ENCODE measurements at places on chromosomes 1 and 21. TPM values are rescaled to one million over a fixed set of nuclear protein-coding genes. Genes with fewer than 3 reads are reported as not detected.

The LCE1E gene
- total RNA-seq = not detected

The FCRL1 gene
- 0.25 TPM for total RNA-seq

The SHE gene
- 0.19 TPM for total RNA-seq

The TNFRSF18 gene
- 245 TPM for total RNA-seq

The FMN2 gene
- not detected for total RNA-seq

The INSRR gene
- total RNA-seq = 0.17 TPM

The PLA2G2C gene
- total RNA-seq = 3.1 TPM

The RGS16 gene
- total RNA-seq = 73.3 TPM

The LCE1D gene
- not detected for total RNA-seq

- no peaks in the 10 kb centered on the region for H3K36me3 ChIP-seq
- H3K4me3 ChIP-seq = no peak overlapping the region
Observed at GRCh38 chr1:169989246-169989645, 85.2 kb downstream of the KIFAP3 start.

- no peak overlapping the region for H3K27ac ChIP-seq
- DNase-seq = no peak
- H3K4me1 ChIP-seq = no peaks in the 10 kb centered on the region
- no peaks in the 10 kb centered on the region for H3K36me3 ChIP-seq
- no peak overlapping the region for H3K4me3 ChIP-seq
Observed at GRCh38 chr1:17089506-17089905, 29.7 kb downstream of the PADI2 start.

GRCh38 chr1:7888248-7889081 is 35.6 kb upstream of the UTS2 start:
- no peak overlapping the region for H3K4me3 ChIP-seq
- H3K27me3 ChIP-seq = peaks cover 40% of the 10 kb centered on the region
- no peak overlapping the region for H3K27ac ChIP-seq
- DNase-seq = no peak
- no peaks in the 10 kb centered on the region for H3K4me1 ChIP-seq

- no peaks in the 10 kb centered on the region for H3K36me3 ChIP-seq
- H3K27me3 ChIP-seq = peaks cover 7% of the 10 kb centered on the region
- no peaks in the 10 kb centered on the region for H3K4me1 ChIP-seq
- H3K27ac ChIP-seq = no peak overlapping the region
- no peak overlapping the region for H3K4me3 ChIP-seq
Observed at GRCh38 chr21:26939601-26940111, 27.2 kb downstream of the ADAMTS5 start.

GRCh38 chr1:87972811-87973210 is 644.1 kb downstream of the LMO4 start:
- no peak overlapping the region for H3K4me3 ChIP-seq
- H3K36me3 ChIP-seq = no peaks in the 10 kb centered on the region
- DNase-seq = no peak
- H3K27me3 ChIP-seq = no peaks in the 10 kb centered on the region

DNA sequence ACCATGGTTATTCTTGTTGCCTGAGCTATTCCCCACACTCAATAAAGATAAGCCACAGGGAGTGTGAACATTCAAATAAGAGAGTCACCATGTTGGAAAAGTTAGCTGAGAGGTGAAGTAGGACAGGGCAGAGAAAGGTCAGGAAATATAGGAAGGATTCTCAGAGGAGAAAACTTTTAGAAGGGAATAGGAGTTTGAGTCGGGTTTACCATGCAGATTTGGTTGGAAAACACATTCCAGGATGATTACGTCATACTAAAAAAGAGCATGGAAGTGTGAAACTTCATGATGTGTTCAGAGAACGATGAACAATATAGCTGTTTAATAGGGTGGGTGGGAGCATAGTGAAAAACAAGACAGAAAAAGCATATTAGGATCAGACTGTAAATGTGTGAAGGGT is 1125.3 kb upstream of the ADGRL2 start:
- H3K27ac ChIP-seq = no peak overlapping the region
- no peaks in the 10 kb centered on the region for H3K27me3 ChIP-seq
- H3K4me1 ChIP-seq = no peaks in the 10 kb centered on the region
- H3K4me3 ChIP-seq = no peak overlapping the region
- no peak for DNase-seq
- no peaks in the 10 kb centered on the region for H3K36me3 ChIP-seq

- H3K4me3 ChIP-seq = no peak overlapping the region
- H3K27ac ChIP-seq = no peak overlapping the region
- no peaks in the 10 kb centered on the region for H3K27me3 ChIP-seq
Observed at GRCh38 chr1:203843435-203843834, 18.0 kb upstream of the SNRPE start.

DNA sequence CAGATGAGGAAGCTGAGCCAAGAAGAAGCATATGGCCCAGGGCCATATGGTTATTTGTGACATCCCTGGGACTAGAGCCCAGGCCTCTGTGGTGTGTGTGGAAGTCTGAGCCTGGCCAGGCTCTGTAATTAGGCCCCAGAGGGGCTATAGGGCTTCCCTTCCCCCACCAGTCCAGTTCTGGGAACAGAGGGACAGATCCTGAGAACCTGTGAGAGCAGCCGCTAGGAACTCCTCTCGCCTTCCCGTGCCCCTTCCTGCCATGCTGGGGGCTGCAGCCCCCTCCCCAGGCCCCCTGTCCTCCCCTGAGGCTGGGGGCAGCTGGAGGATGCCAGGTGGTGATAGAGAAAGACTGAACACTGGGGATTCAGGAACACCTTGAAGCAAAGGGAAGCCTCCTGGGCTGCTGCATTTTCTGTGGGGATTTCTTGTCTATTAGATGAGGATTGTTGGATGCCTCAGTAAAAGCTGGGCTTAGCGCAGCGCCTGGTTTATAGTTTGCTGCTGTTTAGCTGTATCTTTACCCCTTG is 33.3 kb downstream of the COQ8A start:
- H3K4me1 ChIP-seq = no peaks in the 10 kb centered on the region
- no peak for DNase-seq
- H3K27me3 ChIP-seq = no peaks in the 10 kb centered on the region

DNA sequence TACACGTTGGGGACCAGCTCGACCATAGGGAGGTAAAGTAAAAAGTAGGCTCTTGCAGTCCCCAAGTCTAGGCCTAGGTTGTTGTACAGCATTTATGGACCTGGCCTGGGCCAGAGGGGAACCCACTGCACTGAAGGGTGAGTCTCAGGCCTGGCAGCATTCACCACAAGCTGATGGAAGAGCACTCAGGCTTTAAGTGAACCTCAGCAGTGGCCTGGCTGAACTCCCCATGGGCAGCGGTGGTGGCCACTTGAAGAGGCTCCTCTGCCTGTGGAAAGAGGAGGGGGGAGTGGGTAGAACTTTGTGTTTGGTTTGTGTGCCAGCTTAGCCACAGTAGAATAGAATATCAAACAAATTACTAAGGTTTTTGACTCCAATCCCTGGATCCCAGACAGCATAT is 176.2 kb upstream of the PRMT6 start:
- H3K27ac ChIP-seq = no peak overlapping the region
- no peaks in the 10 kb centered on the region for H3K27me3 ChIP-seq
- DNase-seq = no peak
- H3K4me1 ChIP-seq = no peaks in the 10 kb centered on the region

DNA sequence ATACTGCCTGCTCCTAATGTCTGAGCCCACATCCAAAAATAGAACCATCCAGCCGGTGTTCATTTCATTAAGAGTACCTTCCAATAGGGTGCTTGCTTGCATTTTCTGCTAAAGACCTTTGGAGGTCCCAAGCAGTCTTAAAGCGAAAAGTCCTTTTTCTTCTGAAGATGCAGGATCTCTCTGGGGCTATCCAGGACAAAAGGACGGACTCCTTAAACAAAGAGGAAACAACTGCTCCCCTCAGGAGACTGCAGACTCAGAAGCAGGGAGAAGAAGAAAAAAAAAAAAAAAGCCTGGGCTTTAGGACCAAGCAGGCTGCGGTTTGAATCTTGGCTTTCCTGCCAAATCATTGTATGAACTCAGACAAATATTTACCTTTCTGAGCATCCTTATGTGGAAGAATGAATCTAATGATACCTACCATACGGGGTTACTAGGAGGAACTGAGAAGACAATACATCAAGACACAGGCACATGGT is 204.0 kb downstream of the PLPP3 start:
- no peak for DNase-seq
- no peak overlapping the region for H3K4me3 ChIP-seq
- H3K27me3 ChIP-seq = no peaks in the 10 kb centered on the region
- H3K36me3 ChIP-seq = no peaks in the 10 kb centered on the region
- no peak overlapping the region for H3K27ac ChIP-seq

DNA sequence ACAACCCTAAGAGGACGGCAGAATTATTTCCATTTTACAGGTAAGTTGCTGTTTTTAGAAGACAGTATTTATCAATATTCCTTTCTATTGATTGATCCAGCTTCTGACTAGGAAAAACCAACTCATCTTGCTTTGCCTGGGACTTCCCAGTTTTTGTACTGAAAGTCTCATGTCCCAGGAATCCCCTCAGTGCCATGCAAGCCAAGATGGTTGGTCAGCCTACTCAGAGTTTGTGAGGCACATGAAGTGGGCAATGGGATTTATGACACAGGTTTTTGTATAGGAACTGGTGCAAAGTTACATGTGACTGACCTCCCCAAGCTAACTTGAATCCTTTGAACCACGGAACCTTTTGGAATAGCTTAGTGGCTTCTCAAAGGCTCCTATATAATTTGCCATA is 45.5 kb downstream of the GNG12 start:
- no peak overlapping the region for H3K27ac ChIP-seq
- H3K36me3 ChIP-seq = no peaks in the 10 kb centered on the region
- DNase-seq = no peak
- H3K4me3 ChIP-seq = no peak overlapping the region
- peaks cover 8% of the 10 kb centered on the region for H3K27me3 ChIP-seq

DNA sequence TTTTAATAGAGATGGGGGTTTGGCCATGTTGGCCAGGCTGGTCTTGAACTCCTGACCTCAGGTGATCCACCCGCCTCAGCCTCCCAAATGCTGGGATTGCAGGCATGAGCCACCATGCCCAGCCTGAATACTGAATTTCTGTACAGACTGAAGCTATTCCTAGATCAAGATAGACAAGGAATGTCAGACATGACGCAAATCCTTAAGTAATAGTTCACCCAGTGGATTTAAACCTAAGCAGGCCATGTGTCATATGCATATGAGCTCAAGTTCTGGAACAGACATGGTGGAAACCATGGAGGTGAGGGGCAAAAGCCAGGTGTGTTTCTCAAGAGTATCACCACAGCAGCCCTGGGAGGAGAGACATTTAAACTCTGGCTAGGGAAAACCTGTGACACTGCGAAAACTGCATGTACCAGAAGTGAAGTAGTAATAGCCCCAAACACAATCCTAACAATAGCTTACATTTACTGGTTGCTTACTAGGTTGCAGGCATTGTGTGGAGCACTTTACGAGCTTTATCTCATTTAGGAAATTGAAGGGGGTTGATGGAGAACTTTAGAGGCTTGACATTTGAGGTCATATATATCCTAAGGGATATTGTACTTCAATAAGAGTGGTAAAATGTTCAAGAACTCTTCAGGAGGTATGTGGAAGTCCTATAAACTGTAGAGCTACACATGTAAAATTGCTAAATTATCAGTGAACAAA is 31.7 kb upstream of the MAN1A2 start:
- H3K36me3 ChIP-seq = no peaks in the 10 kb centered on the region
- H3K27me3 ChIP-seq = no peaks in the 10 kb centered on the region

DNA sequence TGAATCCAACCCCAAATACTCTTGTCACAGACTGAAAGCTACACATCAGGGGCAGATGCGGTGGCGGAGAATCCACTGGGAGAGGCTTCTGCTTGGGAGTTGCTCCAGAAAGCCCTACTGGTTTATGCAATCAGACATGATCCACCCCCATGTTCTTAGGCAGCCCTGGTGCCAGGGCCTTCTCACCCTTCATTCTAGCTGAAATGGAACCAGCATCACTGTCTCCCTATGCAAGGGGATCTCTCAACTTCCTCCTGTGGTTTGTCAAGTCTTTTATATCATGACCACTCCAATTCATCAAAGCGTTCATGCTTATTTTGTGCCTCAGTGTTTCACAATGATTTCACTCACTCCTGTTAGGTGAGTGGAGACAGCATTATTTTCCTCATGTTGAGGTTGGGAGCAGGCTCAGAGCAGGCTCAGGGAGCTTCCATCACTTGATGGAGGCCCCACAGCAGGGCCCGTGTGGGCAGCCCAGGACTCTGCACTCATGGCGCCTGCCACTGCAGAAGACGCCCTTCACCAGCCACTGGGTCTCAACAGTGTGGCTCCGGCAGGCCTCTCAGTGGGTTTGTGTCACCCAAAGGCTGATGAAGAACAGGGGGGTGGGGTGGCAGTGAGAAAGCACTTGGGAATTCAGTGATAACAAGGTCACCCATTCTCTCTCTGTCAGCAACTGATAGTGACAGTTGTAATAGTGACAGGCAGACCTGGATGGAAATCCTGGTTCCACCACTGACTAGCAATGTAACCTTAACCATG is 67.1 kb downstream of the CD58 start:
- peak; percentile 25 for DNase-seq
- H3K4me1 ChIP-seq = peaks cover 66% of the 10 kb centered on the region

GRCh38 chr21:15732290-15732995 is 2.7 kb downstream of the USP25 start:
- peaks cover 60% of the 10 kb centered on the region for H3K4me1 ChIP-seq
- H3K27ac ChIP-seq = peak overlapping the region; percentile 56
- DNase-seq = no peak
- peaks cover 2% of the 10 kb centered on the region for H3K27me3 ChIP-seq

DNA sequence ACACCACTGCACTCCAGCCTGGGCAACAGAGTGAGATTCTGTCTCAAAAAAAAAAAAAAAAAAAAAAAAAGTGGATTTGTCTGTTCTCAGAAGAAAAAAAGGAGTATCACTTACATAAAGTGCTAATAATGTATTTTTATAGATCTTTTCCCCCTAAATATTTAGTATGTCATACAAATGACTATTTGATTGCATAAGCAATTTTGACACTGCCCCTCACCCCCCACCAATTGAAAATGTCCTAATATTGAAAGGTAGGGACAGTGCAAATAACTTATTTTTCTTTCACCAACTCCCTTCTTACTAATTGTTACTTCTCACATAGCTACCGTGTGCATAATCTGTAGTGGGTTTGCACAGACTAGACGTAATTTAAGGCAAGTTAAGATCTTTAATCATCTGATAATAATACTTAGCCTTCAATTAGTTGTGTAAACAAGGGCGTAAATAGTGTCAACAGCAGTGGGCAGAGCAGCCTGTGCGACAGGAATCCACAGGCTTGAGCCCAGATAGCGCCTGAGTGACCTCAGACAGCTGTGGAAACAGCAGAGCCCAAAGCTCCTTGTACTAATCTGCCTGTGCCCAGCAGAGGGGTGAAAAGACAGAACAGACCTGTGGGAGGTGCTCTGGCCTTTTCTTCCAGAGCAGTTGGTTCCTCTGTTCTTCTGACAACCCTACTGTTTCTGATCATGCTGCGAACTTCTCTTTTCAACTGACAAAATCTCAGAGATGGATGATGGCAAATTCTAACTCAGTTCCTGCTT is 4.5 kb upstream of the IER5 start:
- H3K4me3 ChIP-seq = no peak overlapping the region
- H3K4me1 ChIP-seq = peaks cover 43% of the 10 kb centered on the region
- H3K27ac ChIP-seq = no peak overlapping the region
- H3K36me3 ChIP-seq = peaks cover 2% of the 10 kb centered on the region

GRCh38 chr1:20439282-20439681 is 46.7 kb downstream of the CAMK2N1 start:
- no peaks in the 10 kb centered on the region for H3K4me1 ChIP-seq
- no peaks in the 10 kb centered on the region for H3K36me3 ChIP-seq
- peaks cover 16% of the 10 kb centered on the region for H3K27me3 ChIP-seq
- H3K27ac ChIP-seq = no peak overlapping the region

GRCh38 chr1:58699011-58699762 is 675 bp downstream of the MYSM1 start:
- DNase-seq = no peak
- H3K27ac ChIP-seq = peak overlapping the region; percentile 95
- H3K4me1 ChIP-seq = peaks cover 6% of the 10 kb centered on the region
- no peaks in the 10 kb centered on the region for H3K27me3 ChIP-seq
- peak overlapping the region; percentile 96 for H3K4me3 ChIP-seq
- H3K36me3 ChIP-seq = peaks cover 7% of the 10 kb centered on the region

All from activated T-cell treated with anti-CD3 and anti-CD28 coated beads, Interleukin-2, amount 50 U/mL, for 72 hours (primary cell).